ENCODE measurements at places on chromosomes 7 and 10. TPM values are rescaled to one million over a fixed set of nuclear protein-coding genes. Genes with fewer than 3 reads are reported as not detected.

DNA sequence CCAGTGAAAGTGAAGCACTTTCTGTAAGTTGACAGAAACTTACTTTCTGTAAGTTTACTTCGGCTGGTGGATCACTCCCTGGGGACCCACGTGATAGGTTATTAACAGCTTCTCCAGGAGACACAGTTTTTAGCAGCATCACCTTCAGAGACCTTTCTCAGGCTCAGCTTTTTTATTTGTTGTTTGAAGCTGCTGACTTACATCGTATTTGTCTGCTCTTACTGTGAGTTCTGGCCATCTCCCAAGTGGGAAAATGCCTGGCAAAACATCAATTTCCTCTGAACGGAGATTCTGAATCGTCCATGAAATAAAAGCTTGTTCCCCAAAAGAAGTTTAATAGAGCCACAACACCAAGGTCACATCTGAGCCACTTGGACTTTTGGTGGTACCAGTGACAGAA is 178.7 kb upstream of the PODXL start:
- DNase-seq: no peak

- DNase-seq: no peak
Observed at GRCh38 chr7:114799628-114800028, 122.3 kb upstream of the MDFIC start.

- DNase-seq: no peak
Observed at GRCh38 chr7:138948403-138948802, 32.8 kb downstream of the KIAA1549 start.

DNA sequence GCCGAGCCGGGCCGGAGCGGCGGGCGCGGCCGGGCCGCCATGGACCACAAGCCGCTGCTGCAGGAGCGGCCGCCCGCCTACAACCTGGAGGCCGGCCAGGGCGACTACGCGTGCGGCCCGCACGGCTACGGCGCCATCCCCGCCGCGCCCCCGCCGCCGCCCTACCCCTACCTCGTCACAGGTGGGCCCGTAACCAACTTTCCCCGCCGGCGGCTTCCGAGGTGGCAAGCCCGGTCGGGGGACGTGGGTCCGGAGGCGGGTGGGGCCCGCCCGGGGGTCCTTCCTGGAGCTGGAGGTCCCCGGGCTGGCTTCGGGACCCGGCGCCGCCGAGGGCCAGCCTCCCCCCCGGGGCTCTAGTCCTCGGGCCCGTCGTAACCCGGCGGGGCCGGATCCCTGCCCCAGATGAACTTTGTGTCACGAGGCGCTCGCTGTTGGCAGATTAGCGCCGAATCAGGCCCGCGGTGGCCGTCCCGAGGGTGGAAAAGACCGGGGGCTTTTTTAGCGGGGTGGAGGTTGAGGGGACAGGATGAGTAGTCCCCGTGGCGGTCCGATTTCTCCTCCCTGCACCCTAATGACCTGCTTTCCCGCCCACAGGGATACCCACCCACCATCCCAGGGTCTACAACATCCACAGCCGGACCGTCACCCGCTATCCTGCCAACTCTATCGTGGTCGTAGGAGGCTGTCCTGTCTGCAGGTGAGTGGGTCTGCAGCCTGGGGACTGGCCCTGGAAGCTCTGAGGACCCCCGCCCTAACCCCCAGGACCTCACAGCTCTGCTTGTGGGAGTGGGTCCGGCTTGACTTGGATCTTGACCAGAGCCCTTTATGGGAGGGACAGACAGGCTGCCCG is 496 bp downstream of the BRI3 start:
- DNase-seq: peak; percentile 7

DNA sequence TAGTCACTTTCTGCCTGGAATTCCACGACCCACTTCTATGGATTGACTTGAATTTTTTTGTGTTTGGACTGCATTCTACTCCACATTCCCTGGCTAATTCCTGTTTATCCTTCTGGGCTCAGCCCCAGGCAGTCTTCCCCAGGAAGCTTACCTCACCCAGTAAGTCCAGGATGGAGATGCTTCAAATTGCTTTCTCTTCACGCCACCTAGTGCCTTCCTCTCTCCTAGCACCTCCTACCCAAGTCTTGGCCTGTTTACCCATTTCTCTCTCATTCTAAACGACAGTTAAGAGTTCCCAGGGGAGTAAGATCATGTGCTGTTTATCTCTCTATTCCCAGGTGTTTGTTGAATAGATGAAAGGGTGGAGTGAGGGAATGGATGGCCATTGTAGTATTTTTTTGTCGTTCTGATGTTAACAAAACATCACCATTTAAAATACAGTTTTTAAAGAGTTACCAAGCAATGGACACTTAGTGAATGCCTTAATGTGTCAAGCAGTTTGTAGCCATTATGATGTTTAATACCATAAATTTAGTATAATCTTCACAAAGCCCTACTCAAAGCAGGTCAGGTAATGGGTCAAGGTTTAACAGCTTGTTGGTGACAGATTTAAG is 45.5 kb upstream of the TARP start:
- no peak for DNase-seq

DNA sequence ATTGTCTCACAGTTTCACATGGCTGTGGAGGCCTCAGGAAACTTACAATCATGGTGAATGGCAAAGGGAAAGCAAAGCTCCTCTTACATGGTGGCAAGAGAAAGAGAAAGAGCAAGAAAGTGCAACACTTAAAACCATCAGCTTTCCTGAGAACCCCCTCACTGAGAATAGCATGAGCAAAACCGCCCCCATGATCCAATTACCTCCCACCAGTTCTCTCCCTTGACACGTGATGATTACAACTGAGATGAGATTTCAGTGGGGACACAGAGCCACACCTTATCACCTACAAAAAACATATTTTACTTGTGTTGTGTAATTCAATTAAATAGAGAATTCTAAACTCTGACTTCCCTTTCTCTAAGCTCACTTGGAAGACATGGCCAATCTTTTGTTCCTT is 80.2 kb downstream of the SEMA3C start:
- no peak for DNase-seq

DNA sequence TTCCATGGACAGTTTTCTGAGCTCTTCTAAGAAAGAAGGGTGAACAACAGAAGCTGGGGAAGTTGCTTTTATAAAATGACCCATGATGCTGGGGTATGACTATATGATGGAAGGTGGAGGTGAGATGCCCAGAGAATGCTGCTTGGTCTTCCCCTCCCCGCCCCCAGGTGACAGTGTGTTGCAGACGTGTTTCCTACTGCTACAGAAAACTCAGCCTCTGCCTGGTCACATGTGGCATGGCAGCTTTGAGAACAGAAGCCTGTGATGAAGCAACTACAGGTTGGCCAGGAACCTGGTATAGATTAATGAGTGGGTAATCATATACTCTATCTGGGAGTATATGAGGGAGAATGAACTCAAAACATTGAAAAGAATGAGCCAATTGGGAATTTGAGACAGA is 67.1 kb downstream of the MTURN start:
- no peak for DNase-seq

DNA sequence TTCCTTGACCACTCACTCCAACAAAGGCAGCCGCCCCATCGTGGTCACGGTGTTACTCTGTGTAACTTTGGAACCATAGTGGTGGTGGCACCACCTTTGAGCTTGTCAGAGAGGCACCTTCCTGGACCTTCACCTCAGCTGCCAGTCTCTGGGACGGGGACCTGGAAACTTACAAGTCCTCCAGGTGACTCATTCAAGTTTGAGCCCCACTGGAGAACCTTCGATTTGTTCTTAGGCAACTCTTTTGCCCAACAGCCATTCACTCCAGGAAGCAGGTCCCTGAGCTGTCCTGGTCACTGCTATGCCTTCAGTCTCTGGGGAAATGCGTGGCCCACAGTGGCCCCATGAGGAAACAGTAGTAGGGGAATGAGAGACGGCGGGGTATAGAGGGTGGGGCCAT is 17.2 kb downstream of the STX1A start:
- DNase-seq: no peak

- no peak for DNase-seq
Observed at GRCh38 chr10:88490231-88490980, 92.7 kb downstream of the RNLS start.

- no peak for DNase-seq
Observed at GRCh38 chr10:82609845-82610244, 734.9 kb downstream of the NRG3 start.

- DNase-seq: no peak
Observed at GRCh38 chr7:92464515-92464914, 13.2 kb downstream of the ERVW-1 start.

- no peak for DNase-seq
Observed at GRCh38 chr7:155282671-155283070, 15.0 kb upstream of the INSIG1 start.

DNA sequence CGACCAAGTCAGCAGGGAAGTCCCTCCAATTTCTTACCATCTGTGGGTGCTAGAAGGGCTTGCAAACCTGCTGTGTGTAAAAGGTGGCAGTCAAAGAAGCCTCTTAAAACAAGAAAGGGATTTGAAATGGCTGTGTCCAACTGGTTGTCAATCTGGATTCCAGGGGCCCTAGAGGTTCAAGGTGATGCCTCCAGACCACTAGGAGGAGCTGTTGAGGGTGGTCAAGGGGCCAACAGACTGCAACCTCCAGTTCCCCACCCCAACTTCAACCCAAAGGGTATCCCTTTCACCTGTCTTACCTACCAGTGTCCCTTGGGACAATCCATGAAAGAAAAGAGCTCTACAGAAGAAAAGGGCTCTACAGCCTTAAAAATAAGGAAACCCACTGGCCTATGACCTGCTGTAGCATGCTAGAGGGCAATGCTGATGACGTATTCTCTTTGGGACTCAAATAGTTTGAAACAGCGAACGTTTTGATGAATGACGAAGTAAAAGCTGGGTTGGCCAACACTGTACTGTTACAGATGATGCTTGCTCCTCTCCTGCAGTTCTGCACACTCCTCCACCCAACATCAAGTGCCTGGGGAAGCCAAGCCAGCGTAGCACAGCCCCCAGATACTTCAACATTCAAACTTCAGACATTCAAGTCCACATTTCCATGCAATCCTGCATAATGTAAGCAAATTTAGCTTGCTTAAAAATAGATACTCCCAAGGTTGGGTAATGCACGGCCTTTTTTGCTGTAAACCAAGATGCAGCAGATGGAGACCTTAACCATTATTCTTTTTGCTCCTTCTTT is 45.9 kb upstream of the WDR11 start:
- no peak for DNase-seq

GRCh38 chr10:119542357-119542987 is at the start of gene RGS10:
TSS of gene RGS10 (minus strand) at chr10:119542719. CDS start at chr10:119542638, 81 bp downstream.
- DNase-seq: no peak

ODAD2 gene
- total RNA-seq: 4.7 TPM

SERPINE1 gene
- total RNA-seq: 2.1 TPM

TMEM213 gene
- total RNA-seq: not detected

BICC1 gene
- 54.2 TPM for total RNA-seq

SAMD9L gene
- 16.6 TPM for total RNA-seq

Measured in spinal cord (tissue), 10 donors.